ENCODE measurements at places on chromosomes 3 and 15.

- DNase-seq: no peak
Measured at GRCh38 chr3:123159926-123160635, 41.7 kb upstream of the SEC22A start.

- DNase-seq: no peak
Measured at GRCh38 chr15:99976000-99976399, 242.8 kb upstream of the LYSMD4 start.

DNA sequence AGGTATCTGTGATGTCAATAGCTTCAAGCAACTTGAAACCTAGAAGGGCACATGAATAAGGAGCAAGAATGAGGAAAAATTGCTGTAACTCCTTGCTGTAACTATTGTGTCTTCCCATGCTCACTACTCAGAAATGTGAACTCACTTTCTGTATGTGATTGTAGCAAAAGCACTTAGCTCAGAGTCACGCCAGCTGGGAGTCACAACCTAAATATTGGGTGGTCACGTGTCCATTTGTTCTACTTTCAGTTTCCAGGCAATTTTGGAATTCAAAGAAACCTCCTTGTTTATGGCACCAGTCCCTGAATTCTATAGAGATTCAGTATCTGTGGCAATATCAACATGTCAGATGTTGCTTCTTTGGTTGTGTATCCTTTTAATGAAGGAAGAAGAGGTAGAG lies 241.6 kb upstream of the AZI2 start:
- DNase-seq: no peak

DNA sequence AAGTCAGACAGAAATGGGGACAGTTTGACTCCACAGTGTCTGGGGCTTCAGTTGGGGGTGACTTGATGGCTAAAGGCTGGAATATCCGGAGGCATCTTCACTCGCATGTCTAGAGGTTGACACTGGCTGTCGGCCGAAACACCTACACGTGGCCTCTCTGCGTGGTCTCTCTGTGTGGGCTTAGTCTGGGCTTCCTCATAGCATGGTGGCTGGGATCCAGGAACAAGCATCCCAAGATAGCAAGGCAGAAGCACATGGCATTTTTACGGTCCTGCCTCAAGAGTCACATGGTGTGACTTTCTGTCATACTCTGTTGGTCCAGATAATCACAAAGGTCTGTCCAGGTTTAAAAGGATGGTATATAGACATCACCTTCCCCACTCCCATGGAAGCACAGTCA lies 34.5 kb downstream of the MAGI1 start:
- no peak for DNase-seq

DNA sequence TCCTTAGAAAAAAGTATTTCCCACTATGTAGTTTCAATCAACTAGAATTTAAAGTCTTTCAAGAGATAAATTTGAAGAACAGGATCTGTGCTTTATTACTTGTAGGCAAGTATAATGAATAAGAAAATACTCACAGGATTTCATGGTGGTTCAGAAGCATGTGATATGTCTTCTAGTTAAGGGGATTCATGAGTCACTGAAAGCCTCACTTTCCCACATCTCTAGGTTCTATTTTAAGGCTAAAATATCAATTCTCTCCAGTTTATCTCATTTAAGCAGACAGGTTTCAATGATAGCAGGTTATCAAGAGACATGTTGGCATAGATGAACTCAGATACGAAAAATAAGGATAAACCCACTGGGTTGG lies 437.8 kb upstream of the BCHE start:
- DNase-seq: no peak

DNA sequence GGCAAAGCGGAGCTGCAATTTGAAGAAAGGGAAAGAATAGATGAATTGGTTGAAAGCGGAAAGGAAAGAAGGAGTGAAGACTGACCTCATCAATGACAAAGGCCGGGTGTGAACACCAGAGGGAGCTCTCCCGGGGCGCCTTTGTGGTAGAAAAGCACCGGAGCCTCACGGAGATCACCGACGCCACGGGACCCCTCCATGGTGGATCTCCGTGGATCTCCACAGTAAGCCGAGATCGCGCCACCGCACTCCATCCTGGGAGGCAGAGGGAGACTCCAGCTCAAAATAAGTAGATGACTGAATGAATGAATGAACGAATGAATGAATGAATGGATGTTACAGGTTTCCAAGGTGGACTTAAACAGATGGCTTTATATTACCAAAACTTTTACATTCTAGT lies 25.0 kb downstream of the GPR160 start:
- no peak for DNase-seq

DNA sequence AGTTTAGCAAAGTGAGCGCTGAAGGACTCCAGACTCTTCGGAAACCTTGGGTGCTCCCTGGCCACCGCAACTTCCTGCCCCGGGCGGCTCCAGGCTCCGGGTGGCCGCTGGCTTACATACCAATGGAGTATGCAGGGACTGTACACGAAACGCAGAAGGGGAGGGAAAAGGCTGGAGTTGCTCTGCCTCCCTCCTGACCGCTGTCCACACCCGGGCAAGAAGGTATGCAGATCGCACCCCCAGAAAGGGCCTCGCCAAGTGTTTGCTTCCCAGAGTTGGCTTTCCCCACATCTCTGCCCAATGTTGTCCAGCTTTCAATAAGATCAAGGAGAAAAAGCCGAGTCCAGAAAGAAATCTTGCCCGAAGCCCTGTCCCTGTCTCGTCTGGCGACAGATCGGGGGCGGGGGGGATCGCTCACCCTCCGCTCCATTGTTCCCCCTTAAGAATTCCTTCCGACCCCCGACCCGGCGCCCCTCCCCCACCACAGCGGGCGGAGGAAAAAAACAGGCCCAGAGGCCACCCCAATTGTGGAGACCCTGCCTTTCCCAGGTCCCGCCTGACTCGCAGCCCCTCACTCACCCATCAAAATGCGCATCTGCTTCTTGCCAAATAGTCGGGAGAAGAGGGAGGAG lies 533 bp downstream of the ARF4 start:
- DNase-seq: peak; percentile 84

DNA sequence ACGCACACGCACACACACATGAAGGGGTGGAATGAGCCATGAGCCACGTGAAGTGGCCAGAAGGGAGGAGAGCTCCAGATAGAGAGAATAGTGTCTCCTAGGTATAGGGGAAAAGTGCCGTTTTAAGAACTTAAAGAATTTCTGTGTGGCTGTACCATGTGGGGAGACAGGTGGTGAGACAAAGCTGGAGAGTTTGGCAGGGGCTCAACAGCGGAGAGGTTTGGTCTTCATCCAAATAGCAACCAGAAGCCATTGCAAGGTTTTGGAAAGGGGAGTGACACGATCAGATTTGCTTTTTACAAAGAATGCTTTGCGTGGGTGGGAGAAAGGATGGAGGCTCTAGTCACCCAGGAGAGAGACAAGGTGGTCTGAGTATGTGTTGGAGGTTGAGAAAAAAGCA lies 146.0 kb downstream of the IL20RB start:
- no peak for DNase-seq

- DNase-seq: no peak
Measured at GRCh38 chr3:43148033-43148432, 42.2 kb upstream of the POMGNT2 start.

DNA sequence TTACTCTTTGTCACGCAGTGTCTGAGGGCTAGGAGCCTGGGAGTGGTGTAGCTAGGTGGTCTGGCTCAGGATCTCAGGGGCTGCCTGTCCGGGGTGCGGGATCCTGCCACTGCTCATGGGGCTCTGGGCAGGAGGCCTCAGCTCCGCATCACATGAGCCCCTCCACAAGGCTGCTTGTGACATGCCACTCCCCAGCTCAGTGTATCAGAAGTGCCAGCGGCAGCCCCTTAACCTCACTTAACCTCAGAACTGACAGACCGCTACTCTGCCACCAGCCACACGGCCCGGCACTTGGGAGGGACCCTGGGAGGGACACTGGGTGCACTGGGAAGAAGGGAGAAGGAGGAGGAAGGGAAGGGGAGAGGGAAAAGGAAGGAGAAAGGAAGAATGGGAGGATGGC lies 87.9 kb downstream of the FBLN2 start:
- DNase-seq: no peak

- DNase-seq: no peak
Measured at GRCh38 chr15:39728845-39729244, 53.8 kb downstream of the FSIP1 start.

- no peak for DNase-seq
Measured at GRCh38 chr3:181755959-181756358, 44.2 kb downstream of the SOX2 start.

GRCh38 chr3:138774529-138775253 lies 60.0 kb downstream of the PIK3CB start:
- DNase-seq: peak; percentile 79

GRCh38 chr3:39469258-39469657 lies 1.8 kb downstream of the MOBP start:
- DNase-seq: no peak
